ENCODE measurements at places on chromosomes 2 and 18. TPM values are rescaled to one million over a fixed set of nuclear protein-coding genes. Genes with fewer than 3 reads are reported as not detected.
A peak's percentile ranks its signal among the peaks of the same experiment; 100 is the strongest.

The ADAM23 gene
- not detected for total RNA-seq

DNA sequence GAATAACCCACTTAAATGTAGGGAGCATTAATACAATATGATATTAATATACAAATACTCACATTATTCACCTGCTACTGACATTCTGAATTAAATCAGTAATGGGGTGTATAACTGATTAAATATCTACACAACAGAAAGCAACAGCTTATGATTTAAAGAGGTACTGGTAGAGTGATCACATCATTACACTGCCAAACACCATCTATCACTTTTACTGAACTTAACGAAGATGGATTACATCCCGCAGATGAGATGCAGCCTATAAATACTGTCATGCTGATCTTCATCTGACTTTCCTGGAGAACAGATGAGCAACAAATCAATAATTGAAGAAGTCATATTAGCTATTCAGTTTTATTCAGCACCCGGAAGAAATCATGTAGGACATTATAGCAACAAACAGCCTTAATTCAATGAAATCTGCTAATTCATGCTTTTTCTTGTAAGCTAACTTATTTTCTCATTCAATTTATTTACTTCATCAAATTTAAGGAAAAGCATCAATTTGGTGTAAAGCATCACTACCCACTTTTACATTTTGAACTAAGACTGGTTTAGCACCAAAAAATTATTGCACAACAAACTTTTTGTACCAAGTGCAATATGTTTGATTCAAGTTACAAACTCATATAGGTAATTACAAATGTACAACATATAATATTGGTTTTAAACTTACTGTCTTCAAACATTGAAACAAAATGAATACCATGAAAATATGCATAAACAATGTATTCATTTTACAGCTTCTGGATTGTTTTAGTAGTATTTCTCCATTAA is 1509.0 kb downstream of the LRP1B start:
- H3K4me3 ChIP-seq: no peak overlapping the region
- H3K27me3 ChIP-seq: no peaks in the 10 kb centered on the region
- no peaks in the 10 kb centered on the region for H3K4me1 ChIP-seq

GRCh38 chr2:85925216-85925671 is 36.5 kb upstream of the ST3GAL5 start:
- peak overlapping the region; percentile 15 for H3K27ac ChIP-seq
- no peak overlapping the region for H3K4me3 ChIP-seq
- H3K36me3 ChIP-seq: peaks cover 2% of the 10 kb centered on the region
- H3K27me3 ChIP-seq: peaks cover 5% of the 10 kb centered on the region

The DSG1 gene
- total RNA-seq: not detected

All from activated CD8-positive, alpha-beta T cell treated with anti-CD3 and anti-CD28 coated beads, Interleukin-2, amount 10 ng/mL, durations not matched to agents 7 days and 5 days (primary cell).